ENCODE measurements at places on chromosomes 4 and X.
A peak's percentile ranks its signal among the peaks of the same experiment; 100 is the strongest.

DNA sequence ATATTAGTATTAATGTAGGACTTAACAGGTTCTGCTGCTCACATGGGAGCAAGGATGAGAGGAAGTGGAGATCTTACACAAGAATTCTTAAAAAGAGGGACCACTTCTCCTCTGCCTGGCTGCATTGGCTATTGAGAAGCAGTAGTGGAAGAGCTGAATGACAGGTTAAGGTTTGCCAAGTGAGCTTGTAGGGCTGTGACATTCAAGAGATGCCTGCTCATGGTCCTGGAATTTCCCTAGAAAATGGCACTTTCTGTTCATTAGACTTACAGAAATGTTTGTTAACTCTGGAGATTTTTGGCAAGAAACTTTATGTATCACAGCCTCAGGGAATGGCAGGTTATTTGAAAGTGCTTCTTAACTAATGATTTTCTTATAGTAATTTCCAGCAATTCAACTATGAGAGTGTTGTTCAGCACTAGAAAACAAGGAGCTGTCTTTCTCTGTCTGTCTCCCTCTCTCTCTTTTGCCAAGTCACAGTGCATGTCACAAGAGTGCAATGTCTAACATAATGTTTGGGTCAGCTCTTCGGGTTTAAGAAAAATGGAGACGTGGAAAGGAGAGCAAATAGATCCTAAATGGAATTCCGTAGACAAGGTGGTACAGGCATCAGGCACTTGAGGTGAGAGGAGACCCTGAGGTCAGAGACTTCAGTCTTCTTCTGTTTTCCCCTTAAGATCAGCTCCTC is 8.3 kb upstream of the NAP1L5 start:
- no peak for DNase-seq

DNA sequence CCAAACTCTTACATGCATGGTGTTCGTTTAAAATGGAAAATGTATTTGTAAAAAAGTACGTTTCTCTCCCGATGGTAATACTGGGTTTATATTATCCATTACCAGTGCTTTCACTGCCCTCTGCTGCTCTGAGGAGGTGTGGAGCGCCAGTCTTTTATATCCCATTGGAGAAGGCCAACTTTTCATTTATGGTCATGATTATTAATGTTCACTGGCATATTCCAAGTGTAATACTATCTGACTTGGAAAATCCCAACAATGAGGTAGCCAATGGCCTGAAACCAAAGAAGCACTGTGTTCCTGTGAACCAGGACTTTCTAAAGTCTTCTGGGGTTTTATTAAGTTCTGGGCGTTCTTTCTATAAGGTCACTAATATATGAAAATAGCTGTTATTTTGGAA is 80.7 kb downstream of the SYNPO2 start:
- DNase-seq: no peak

- no peak for DNase-seq
Measured at GRCh38 chrX:31521941-31522340, 450.1 kb upstream of the FTHL17 start.

DNA sequence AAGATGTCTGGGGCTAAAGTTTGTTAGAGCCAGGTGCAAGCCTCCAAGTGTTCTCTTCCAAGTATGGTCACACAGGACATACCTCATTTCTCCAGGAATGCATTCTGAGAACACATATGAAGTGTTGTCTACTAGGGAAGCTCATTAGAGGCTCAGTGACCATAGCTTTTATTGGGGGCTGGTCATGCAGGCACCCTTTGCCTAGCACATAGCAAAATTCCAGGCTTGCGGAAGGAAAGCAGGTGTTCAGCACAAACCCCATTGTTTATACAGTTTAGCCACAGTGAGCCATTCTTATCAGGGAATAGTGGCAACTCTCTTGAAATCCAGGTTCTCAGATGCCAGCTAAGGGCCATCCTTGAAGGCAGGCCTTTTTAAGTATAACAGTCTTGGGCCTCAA is 339.4 kb upstream of the ZCCHC13 start:
- no peak for DNase-seq

DNA sequence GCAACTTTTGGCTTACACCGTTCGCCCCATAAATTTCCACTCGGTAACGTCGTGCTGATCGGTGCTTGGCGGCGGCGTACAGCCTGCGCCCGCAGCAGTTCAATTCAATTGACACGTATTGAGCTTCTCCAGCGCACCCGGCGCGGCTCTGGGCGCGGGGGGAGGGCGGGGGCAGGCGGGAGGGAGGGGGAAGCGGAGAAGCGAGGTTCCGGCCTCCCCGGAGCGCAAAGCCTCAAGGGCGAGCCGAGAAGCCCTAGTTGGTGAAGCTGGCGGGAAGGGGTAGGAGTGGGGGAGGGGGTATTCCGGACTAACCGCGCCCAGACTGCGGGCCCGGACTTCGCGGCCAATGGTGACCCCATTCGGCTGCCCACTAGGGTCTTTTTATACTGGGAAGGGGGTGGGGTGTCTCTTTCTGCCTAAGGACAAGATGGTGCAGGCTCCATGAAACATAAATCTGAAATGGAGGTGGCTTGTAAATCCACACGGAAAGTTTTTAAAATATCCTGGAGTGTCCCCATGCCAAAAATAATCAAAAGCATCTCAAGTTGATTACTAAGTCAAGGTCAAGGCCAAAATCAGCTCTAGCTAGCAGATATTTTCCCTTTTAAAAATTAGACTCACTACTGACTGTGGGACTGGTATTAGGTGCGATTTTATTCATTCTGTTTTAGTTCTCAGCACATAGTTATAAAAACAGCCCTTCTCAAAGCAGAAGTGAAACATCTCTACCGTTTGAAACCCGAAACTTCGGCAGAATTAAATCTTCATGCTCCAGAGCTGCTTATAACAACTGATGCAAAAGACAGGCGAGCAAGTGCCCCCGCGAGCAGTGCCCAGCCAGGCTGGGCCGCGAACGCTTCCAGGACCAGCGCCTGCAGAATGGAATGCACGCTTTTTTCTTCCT is 1.5 kb upstream of the BCOR start:
- DNase-seq: peak; percentile 33

DNA sequence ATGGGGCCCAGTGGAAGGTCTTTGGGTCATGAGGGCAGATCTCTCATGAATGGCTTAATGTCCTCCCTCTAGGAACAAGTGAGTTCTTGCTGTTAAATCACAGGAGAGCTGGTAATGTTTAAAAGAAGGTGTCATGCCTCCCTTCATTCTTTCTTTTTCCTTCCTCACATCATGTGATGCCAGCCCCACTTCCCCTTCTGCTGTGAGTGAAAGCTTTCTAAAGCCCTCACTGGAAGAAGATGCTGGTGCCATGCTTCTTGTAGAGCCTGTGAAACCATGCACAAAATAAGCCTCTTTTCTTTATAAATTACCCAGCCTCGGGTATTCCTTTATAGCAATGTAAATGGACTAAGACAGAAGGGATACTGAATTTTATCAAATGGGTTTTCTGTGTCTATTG is 66.1 kb upstream of the ZNF827 start:
- DNase-seq: no peak

DNA sequence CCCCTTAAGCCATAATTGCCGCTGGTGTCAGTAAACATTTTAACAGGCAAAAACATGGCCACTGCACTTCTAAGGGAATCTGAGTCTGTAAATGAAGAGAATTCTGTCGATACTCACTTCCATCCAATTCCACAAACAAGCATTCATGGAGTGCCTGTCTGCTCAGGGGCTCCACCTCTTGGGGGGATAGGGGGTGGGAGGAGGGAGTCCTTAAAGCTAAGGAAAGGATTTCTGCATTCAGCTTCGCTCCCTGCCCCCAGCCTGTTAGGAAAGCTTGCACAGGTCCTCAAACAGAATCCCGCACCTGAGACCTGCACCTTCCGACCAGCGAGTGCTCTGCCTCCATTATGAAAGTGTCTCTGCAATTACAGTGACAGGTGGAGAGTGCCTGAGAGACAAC is 130.2 kb upstream of the KIT start:
- DNase-seq: no peak

- DNase-seq: no peak
Measured at GRCh38 chrX:101488796-101489195, 3.5 kb downstream of the ARMCX4 start.

- DNase-seq: no peak
Measured at GRCh38 chrX:86981326-86981879, 536.2 kb upstream of the KLHL4 start.

DNA sequence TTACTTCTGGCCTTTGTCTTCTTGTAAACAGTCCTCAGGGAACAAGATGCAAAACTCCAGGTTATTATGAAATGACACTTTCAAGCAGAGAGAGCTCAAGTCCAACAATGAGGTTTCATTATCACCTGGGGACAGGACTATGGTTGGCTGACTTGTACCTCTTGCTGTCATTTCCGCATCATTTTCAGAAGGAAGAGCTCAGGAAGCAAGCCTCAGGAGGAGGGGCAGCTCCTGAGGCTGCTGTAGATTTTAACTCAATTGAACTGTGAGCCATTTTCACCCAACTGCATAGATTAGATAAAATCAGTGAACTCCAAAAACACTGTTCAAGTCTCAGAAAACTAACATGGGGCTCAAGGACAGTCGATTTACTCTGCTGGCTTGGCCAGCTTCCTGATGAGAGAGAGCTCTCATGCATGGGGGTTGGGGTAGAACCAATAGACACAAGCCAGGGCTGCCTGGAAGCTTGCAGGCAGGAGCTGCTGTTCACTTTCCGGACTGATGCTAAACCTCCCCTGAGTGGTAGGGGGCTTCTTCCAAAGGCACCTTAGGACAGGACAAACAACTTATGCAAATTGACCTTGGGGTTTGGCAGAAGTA is 23.6 kb downstream of the TMEM255A start:
- no peak for DNase-seq

DNA sequence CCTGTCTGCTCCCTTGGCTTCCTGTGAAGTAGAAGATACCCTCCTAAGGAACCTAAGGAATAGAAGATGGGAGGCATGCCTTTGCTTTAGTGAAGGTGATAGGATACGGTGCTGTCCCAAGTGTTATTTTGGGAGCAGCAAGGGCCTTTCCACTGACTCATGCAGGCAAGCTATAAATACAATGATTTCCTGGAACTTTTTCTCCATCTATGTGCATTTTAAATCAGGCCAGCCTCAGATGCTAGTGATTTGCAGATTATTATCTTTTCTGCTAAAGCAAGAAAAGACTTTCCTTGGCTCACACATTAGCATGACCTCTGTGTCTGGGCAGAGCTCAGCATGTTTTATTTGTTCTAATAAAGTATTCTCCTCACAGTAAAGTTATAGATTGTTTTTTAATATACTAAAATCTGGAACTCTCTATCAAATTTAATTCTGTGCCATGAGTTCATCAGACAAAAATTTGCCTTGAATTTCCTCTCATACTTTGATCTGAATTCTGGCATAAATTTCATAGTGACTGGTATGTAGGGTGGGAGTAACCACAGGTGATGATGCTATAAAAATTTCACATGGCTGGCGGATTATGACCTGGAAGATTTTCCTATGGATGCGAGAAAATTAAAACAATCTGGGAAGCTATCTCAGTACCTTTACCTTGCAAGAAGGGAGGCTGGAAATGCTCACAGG is 131.7 kb downstream of the REPS2 start:
- no peak for DNase-seq

- DNase-seq: no peak
Measured at GRCh38 chr4:138961664-138962063, 53.9 kb upstream of the NOCT start.

GRCh38 chr4:138218976-138219375 is 23.2 kb downstream of the SLC7A11 start:
- no peak for DNase-seq

DNA sequence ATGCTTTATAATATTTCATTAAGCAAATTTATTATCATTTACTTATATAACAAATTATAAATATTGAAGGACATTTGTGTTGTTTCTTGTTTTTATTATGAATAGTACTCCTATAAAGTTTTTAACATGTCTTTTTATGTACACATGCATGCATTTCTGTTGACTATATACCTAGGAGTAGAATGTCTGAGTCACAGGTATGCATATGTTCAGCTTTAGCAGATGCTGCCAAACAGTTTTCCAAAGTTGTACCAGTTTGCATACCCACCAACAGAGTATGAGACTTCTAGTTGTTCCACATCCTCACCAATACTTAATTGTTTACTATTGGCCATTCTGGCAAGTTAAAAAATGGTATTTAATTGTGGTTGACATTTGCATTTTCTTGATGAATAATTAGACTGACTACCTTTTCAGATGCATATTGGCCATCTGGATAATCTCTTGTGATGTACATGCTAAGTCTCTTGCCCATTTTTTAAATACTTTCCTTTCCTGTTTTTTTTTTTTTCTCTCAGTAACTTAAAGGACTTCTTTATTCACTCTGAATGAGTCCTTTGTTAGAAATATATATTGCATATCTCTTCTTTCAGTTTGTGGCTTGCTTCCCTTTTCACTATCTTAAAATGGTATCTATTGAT is 132.2 kb upstream of the TRIM2 start:
- no peak for DNase-seq

DNA sequence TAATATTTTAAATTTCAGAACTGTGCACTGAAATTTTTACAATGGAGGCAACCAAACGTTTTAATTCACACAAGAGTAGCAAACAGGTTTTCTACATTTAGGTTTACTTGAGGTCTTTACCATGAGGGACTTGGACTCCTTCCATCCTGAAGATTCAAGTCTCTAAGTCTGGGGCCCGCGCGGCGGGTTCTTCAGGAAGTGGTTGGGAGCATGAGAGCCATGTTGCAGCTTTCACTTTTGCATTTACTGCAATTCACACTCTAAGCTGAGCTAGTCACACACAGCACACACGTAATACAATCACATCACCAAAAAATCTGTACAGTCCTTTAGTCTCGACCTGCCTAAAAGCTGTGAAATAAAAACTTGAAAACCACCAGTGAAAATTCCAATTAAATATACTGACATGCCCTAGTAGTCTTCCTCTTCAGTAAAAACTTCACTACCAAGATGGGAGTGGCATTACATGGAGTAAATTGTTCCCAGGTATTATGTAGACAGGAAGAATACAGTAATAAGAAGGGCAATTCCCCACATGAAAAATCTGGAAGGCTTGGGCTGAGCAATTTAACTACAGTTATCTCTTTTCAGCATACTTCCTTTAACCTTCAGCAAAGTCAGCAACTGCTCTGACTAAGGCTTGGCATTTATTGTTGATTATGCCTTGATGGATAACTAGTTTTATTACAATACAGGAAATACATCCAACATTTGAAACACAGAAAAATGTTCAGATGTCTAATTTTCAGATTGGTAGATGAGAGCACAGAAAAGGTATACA is 571.1 kb upstream of the DIPK2B start:
- DNase-seq: no peak

GRCh38 chrX:619812-620531 is 10.6 kb upstream of the SHOX start:
- no peak for DNase-seq

GRCh38 chrX:18448416-18448815 is 23.0 kb downstream of the CDKL5 start:
- DNase-seq: no peak

DNA sequence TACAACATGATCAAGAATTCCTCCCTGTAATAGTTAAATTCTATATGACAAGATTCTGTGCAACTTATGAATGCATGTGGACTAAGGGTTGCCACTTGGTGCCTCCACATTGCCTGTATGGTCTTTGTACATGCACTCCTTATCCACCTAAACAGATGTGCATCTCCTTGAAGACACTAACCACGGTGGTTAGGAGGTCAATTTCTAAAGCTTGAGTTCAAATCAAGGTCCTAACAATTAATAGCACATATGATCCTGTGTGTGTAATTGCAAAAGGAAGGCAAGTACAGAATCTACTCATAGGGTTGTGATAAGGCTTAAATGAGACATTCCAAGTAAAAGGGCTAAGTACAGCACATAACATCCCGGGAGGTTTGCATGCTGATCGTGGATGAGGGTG is 1.5 kb upstream of the IL21 start:
- DNase-seq: no peak
